ENCODE measurements at places on chromosomes 4 and X.

DNA sequence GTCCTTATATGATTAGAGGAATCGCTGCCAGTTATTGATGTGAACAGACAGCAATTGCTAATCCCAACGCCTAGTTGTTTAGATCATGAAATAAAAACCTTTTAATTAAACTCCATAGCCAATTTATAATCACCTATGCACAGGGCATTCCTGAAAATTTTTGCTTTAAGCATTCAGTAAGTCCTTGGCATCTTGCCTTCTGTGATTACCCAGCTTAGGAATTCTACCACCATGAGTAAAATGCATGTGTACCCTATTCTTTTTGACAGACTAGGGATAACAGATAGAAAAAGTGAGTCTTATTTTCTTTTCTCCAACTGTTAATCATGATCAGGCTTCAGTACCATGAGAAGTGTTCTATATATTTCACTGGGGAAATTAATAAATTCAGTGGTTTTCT, 995.3 kb upstream of the GRIA3 start:
- DNase-seq = no peak

DNA sequence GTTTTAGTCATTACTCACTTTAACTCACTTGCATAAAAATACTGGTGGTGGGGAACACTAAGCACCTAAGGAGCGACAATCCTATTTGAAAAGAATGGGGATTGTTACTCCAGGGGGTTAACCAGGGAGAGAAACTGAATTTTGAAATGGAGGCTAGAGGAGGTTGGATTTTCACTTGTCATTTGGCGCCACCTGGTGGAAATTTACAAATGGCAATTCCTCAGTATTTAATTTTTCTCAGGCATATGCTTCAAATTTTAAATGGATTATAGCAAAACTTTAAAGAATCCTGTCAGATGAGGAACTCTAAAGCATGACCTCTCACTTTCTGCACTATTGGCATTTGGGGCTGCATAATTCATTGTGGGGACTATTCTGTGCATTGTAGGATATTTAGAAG, 2.7 kb upstream of the GEMIN8 start:
- no peak for DNase-seq

DNA sequence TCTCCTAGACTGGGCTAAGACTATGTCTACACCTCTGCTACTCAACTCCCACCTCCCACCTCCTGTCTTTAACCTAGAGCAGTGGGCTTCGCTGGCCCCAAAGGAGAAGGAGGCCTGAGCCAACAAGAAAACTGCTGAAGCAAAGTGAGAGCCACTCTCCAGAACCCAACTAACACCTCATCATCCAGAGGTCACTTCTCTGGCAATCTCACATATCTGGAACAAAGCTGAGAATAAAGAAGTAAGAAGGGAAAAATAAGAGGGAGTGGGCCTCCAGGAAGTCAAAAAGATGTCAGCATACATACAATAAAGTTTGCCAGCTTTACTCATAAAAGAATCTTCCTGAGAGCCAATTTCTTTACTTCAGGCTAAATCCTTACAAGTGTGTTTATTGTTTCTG, 18.6 kb upstream of the FGF16 start:
- no peak for DNase-seq

GRCh38 chr4:112247021-112247420, 15.4 kb downstream of the AP1AR start:
- no peak for DNase-seq

- DNase-seq = no peak
Observed at GRCh38 chr4:147984065-147984777, 252.3 kb downstream of the ARHGAP10 start.

- DNase-seq = no peak
Observed at GRCh38 chr4:25379591-25379990, 2.5 kb downstream of the ANAPC4 start.

DNA sequence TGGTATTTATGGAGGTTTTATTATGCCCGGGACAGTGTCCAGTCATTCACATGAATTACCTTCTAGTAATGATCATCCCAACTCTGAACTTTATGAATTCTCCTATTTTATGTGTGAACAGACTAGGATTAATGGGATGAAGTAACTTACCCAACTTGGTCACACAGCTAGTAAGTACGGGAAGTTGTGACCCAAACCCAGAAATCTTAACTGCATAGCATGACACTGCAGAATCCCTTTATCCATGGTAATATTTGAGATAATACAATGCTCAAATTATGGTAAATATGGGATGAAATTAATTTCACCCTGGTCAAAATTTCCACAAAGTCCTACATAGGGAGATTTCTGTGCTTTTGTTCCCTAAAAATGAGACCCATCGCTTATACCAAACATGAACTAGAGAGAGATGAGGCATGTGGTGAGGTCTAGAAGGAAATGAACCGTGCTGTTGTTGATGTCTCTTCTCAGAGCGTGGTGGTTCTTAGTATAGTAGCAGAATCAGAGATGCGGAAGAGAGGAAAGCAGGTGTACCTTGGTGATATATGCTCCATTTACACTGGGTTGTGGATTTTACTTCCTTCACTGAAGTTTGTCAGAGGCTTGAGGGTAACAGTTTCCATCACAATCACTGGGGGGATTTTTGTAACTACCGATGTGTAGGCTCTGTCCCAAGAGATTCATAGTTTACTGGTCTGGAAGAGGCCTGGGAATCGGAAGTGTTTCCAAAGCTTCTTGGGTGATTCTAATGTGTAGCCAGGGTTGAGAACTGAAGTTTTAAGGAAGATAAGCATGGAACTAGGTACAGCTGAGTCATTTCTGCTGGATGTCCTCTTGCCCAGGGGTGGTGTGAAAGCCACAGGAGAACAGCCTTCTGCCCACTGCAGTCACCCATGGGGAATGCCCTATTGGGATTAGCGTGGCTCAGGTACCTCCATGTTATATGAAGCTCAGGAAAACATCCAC, 30.2 kb upstream of the FAM9C start:
- no peak for DNase-seq

DNA sequence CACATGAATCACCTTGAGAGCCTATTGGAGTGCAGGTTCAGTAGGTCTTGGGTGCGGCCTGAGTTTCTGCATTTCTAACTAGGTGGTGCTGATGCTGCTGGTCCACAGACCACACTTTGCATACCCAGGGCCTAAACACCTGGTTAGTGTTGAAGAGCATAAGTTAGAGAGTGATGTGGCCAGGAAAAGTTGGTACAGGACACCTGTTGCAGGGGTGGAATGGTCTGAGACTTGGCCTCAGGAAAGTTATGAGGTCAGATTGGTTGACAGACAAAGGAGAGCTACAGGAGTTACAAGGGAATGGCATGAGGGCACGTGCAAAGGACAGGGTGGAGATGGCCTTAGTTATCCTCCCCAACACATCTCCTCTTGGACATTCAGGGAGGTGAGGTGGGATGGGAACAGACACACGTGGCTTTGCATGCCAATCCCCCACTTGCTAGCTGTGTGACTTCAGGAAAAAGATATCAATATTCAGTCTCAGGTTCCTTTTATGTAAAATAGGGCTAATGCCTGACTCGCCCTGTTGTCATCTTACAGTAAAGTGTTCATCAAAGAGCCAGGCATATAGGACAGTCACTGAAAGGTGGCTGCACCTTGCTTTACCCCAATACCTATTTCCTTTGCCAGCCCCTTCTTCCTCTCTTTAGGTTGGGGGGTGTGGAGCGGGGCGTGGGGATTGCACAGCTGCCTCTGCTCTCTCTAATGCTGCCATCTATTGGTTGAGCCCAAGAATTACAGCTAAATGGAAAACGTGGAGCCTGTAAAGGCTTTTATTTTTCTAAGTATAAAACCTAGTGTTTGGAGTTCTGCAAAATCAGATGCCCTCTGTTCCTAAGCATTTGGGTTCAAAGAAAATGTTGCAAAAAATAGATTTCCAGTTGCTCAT, 47.5 kb downstream of the ATG4A start:
- no peak for DNase-seq

DNA sequence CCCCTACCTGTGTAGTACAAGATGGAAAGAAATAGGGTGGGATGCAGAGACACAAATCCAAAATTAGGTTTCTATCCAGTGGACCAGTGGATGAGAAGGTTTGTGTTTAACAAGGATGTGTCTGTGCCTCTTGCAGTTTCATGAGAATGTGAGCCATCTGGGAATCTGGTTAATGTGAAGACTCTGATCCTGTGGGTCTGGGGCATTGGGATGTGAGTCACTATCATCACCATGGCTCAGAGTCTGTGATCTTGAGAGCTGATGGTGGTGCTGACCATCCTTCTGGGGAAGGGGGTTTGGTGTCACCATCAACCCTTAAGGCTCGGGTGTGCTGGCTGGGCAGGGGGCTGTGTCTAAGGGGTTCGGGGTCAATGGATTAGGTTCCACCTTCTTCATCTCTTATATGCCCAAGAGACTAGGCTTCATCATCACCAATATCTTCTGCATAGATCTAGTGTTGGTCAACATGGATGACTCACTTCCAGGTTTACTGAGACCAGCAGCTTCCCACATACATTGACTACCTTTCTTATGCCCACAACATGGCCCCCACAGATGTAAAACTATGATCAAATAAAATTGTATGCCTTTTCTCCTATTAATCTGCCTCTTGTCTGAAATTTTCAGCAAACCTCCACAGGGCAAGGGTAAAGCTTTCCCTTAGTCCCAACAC, 65.7 kb upstream of the MID1 start:
- no peak for DNase-seq

DNA sequence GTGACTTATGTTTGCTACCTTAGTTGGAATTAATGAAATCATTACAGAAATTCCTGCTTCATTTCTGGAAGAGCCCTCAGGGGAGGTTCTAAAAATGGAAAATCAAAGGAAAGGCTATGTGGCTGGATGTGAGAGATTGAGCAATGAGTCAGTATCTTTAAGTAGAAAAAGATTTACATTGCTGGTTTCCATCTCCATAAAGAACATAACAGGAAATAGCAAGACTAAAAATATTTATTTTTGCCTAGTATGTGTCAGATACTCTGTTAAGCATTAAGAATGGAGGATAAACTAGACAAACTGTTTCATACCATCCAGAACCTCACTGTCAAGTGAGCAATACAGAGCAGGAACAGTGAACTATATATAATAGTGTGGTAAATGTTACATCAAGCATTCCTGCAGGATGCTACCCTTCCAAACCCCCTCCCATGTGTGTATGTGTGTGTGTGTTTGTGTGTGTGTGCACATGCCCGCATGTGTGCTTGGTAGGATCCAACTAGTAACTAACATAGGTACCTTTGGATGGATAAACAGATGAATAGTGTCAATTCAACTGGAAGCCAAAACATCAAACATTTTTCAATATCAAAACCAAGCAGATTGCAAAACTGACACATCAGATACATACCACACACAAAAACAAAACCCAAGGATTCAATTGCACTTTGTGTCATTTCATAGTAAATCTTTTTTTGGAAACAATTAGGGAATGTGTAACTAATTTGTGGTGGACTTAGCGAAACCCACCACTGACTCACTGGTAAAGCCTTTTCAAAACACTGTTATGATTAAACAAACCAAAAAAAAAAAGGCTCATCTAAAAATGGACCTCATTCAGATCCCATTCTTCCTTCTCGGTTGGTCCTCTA, 223.4 kb downstream of the SHROOM3 start:
- DNase-seq = no peak

- DNase-seq = no peak
Observed at GRCh38 chrX:11381464-11381863, 88.3 kb downstream of the AMELX start.

DNA sequence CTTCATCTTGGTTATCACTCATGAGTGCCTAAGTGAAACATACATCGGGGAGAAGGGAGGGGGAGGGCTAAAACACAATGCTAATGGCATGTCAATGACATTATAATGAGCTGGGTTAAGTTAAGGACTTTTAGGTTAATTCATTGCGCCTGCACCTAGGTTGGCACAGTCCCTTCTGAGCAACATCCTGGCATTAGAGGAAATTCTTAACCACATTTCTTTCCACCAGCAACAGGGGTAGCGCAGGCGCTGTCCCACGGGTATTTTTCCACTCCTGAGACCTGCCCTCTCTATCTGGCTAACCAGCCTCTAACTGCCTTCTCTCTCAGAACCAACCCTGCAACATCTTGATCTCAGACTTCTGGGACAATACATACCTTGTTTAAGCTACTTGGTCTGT, 39.0 kb upstream of the PROM1 start:
- no peak for DNase-seq

DNA sequence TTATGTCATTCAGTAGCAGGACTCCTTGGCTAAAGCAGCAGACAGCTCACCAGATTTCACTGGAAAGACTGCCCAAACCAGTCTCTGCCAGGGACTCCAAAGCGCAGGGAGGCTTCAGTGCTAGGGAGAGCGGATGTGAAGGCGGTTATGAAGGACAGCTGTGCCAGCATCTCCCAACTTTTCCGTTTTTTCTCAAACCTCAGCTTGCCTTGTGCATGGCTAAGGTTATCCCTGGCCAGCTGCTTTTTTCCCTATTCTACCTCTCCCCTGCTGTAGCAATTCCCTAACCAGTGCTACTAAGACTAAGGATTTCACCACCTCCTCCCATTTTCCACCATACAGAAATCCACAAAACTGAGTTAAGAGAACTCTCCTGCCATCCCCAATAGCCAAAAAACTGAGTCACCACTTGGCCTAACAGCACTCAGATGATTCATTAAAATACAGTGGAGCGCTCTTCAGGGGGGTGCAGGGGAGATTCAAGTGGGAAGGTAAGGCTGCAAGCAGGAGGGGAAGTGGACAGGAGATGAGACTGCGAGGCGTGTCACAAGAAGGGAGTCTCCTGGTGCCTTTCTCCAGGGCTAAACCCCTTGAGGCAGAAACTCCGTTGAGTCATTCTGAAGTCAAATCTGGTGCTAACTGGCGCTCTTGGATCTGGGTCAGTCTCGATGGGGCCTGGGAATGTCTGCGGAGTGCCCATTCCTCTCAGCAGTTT, 90.7 kb downstream of the PALLD start:
- no peak for DNase-seq

DNA sequence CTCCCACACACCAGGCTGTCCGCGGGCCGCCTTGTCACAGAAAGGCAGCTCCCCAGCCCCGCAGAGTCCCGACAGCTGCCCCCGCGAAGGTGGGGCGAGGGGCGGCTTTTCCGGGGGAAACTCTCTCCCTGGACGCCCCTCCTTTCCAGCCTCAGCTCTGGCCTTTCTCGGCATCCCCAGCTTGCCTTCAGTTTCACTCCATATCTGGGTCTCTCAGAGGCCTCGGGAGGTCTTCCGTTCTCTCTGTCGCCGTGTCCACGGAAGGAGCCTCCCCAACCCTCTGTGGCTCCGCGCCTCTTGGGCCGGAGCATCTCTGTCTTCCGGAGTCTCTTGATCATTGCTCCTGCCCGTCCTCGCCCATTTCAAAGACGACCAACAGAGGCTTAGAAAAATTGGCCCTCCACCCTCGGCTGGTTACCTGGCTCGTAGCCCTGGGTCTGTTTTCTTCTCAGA, 6.1 kb upstream of the MSX1 start:
- no peak for DNase-seq

All from activated CD8-positive, alpha-beta memory T cell treated with anti-CD3 and anti-CD28 coated beads for 48 hours (primary cell).